ENCODE measurements at places on chromosomes 5 and 9.

GRCh38 chr9:70205366-70206020, 53.3 kb upstream of the SMC5 start:
- no peak for DNase-seq

- DNase-seq = no peak
Measured at GRCh38 chr5:80220245-80220897, 35.5 kb downstream of the SERINC5 start.

GRCh38 chr9:83336706-83337105, 201.5 kb downstream of the FRMD3 start:
- DNase-seq = no peak

DNA sequence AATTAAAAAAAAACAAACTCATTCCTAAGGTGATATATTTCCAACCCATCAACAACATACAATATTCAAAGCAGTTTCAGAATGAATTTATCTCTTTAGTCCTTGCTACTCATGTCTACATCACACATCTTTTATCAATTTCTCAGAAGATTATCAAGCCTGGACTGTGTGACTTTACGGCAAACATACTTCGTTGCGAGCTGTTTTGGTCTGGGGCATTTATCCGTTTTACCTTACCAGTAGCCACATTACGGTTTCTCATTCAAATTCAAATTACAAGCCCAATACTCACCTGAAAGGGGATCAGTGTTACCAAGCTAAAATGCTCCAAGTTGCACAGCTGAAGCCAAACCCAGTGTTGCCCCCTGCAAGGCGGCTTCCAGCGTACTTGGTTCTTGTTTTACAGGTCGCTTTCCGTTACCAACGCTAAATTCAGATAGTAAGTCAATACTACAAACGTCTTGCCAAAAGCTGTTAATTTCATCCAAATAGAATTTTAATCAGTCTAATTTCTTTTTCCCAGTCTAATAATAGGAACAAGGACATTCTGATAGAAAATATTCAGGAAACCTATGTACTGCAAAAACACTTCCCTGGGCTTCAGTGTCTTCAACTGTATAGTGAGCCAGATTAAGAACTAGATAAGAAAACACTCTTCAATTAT, 1.8 kb downstream of the HNRNPH1 start:
- no peak for DNase-seq

DNA sequence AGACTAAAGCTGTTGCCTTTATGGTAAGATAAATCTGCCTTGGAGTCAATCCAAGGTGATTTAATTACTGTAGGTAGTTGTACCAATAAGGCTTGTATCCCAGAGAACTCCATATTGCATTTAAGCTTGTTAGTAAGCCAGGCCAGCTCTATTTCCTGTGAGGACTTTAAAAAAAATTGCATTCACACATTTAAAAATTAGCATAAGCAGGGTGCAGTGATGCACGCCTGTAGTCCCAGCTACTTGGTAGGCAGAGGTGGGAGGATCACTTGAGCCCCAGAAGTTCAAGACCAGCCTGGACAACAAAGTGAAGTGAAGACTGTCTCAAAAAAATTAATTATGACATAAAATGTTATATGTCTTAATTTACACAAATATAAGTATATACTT, 28.7 kb upstream of the ABL1 start:
- no peak for DNase-seq

GRCh38 chr5:138686668-138687067, 66.6 kb upstream of the CTNNA1 start:
- DNase-seq = no peak

GRCh38 chr5:151383011-151383410, 35.7 kb upstream of the SLC36A2 start:
- no peak for DNase-seq

GRCh38 chr5:93621327-93621798, 38.3 kb downstream of the NR2F1 start:
- no peak for DNase-seq

DNA sequence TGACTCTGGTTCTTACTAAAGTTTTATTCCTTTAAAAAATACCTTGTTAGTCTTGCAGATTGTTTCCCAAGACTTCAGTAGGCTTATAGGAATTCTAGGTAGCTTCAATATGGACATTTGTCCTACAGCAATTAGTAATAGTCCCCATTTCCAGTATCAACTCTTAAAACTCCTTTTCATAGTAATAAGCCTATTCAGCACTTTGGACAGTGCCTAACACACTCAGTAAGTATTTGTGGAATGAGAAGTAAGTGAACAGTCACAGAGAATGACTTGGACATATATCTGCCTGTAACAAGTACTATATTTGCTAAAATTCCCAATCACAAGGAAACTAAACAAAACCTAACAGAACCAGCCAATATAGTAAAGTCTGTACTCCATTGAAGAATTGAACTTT, 1291.8 kb upstream of the DMAC1 start:
- no peak for DNase-seq

DNA sequence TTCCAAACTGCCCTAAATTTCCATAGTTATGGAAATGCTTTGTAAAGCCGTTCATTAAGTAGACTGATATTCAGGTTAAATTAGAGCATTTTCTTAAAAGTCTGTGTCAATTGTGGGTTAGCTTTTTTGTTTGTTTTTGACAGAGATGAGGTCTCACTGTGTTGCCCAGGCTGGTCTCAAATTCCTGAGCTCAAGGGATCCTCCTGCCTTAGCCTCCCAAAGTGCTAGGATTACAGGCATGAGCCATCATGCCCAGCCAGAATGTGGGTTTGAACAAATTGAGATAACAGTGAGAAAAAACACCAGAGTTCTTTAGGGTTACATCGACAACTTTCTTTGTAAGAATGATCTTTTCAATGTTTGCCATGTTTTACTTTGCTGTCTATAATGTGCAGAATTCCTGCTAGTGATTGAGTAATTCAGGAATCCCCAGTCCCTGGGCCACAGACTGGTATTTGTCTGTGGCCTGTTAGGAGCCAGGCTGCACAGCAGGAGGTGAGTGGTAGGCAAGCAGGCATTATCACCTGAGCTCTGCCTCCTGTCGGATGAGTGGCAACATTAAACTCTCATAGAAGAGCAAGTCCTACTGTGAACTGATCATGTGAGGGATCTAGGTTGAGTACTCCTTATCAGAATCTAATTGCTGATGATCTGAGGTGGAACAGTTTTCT, 80.5 kb downstream of the RAI14 start:
- DNase-seq = no peak

DNA sequence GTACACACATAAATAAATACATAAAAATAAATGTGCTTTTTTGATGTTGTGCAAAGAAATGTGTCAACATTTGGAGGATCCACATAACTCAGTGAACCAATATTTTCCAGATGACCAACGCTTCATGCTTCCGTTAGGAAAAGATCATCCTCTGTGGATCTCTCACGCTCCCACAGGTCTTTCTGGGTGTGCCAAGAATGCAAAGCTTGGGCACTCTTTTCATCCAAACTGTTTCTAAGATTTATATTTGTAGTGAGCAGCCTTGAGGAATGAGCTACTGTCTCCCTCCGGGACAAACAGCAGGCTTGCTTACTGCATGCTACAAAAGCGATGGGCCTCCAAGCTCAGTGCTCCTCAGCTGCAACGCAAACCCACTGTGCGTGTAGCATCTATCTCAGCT, 46.2 kb upstream of the RUFY1 start:
- DNase-seq = no peak

DNA sequence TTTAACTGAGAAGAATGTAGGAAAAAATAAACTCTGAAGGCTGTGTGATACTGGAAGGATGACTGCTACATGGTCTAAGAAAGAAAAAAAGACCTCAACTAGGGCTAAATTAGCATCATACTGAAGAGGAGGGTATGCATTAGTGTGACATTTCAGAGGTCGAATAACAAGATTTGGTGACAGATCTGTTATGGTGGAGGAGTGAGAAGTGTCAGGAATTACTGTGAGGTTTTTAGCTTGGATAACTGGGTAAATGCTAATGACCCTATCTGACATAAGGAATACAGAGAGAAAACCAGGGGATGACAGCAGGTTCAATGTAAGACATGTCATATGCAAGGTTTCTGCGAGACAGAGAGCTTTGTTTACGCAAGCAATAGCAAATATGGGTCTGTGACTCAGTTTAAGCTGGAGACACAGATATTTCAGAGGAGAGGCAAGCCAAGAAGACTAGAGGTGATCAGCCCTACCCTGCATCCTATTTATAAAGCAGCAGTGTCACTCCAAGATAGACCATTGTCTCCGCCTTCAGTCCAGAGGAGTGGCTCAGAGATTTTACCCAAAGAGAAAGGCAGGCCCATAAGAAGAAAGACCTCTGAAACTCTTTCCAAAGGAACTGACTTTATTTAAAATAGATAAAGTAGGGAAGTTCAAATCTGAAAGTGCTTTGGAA, 44.3 kb downstream of the FBN2 start:
- DNase-seq = no peak

- DNase-seq = no peak
Measured at GRCh38 chr5:42520203-42520602, 97.0 kb downstream of the GHR start.

- no peak for DNase-seq
Measured at GRCh38 chr5:141732417-141732816, 50.4 kb upstream of the ARAP3 start.

DNA sequence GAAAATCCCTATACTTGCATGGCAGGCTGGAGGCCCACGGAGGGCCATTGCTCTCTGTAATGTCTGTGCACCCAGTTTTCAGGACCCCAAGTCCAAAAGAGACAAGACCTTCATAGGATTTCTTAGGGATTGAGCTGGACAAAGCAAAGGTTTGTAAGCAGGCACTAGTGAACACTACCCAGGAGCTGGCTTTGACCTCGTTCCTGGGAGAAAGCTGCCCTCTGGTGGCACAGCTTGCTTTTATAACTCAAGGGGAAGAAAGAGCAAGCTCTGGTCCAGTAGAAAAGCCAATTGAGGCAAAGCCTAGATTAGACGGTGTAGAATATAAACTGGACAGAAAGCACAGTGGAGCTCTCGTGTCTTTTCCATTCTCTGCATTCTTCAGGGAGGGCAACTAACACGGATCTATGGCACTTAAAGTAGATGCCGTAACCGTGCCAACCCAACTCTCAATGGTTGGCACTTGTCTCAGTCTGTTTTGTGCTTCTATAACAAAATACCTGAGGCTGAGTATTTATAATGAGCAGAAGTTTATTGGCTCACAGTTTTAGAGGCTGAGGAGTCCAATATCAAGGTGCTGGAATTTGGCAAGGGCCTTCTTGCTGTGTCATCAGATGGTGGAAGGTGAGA, 7.9 kb downstream of the GABRP start:
- no peak for DNase-seq

GRCh38 chr9:75333624-75334023, 245.3 kb downstream of the OSTF1 start:
- DNase-seq = no peak

GRCh38 chr5:154576429-154576806, 98.4 kb upstream of the HAND1 start:
- no peak for DNase-seq

DNA sequence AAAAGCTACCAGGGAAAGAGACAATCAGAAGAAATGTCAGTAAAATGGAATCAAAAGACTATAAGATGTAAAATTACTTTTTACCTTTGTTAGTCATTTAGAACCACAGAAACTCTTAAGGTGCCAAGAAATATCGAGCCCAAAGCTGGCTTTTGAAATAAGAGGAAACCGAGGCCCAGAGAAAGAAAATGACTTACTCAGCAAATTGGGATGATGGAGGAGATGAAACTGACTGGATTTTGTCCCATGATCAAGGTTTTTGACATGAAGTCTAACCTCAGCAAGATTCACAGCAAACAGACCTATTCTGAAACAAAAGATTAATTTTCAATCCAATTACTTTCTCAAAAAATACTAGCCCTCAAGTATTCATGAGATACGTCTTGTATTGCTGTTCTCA, 696.2 kb upstream of the WWC1 start:
- no peak for DNase-seq

- no peak for DNase-seq
Measured at GRCh38 chr9:95325221-95325620, 7.7 kb upstream of the FANCC start.

- DNase-seq = no peak
Measured at GRCh38 chr5:170303549-170303948, 6.0 kb upstream of the LCP2 start.

- DNase-seq = no peak
Measured at GRCh38 chr5:97043511-97043910, 98.9 kb downstream of the LIX1 start.

- DNase-seq = no peak
Measured at GRCh38 chr5:127586066-127586770, 62.7 kb upstream of the CTXN3 start.

DNA sequence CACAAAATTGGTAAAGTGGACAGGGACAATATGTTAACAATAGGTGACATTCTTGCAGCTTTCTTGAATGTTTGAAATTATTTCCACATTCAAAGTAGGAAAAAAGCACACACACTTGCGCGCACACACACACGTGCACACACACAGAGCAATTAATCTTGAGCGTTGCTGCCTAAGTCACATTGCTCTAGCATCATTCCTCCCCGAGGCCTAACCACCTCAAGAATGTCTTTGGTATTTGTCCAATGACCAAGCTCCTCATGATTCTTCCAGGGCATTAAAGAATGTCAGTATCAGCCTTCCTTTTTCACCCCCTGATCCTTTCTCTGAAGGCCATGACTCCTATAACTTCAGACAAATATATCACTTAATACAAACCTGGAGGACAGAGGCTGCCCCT, 198.1 kb downstream of the NPR3 start:
- DNase-seq = no peak

- no peak for DNase-seq
Measured at GRCh38 chr5:6492934-6493333, 44.3 kb downstream of the UBE2QL1 start.

GRCh38 chr9:19512103-19512832, 103.5 kb downstream of the ACER2 start:
- DNase-seq = no peak

DNA sequence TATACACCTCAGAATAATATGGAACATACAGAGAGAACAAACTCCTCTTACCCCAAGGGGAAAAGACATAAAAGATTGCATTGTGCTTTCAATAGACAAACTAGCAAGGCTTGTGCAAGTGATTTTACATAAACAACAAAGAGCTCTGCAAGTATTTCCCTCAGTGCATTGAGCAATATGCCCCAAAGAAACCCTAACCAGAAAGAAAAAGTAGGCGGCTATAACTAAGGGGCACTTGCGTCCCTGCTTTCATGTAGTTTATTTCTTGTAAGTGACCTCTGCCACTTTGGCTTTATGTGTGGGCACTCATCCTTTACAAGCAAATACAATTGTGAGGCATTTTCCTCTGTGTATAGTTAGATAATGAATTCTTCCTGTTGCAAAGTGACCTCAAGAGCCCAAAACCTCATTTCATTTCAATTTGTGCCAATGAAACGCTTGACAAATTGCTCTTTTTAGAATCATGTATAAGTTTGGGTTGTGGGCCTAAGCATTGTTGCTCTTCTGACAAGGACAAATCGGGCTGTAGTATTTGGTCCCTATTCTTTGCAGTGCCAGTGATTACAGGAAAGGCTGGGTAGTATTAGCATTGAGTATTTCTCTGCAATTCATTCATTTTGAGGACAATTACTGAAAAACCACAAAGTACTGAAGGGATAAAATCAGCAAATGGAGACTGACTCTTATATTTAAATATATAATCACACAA, 282.2 kb downstream of the DTWD2 start:
- DNase-seq = no peak

DNA sequence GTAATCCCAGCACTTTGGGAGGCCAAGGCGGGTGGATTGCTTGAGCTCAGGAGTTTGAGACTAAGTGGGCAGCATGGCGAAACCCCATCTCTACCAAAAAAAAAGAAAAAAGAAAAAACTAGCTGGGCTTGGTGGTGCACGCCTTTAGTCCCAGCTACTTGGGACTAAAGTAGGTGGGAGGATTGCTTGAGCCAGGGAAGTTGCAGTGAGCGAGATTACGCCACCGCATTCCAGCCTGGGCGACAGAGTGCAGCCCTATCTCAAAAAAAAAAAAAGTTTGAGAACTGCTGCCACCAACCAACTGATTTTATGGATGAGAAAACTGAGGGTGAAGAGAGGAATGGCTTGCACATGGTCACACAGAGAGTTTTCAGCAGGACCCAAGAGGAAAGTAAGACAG, 175.1 kb downstream of the DOCK8 start:
- DNase-seq = no peak
